ENCODE measurements at places on chromosomes 16 and 17.

GRCh38 chr16:55678161-55678821, 22.5 kb downstream of the SLC6A2 start:
- DNase-seq, result no peak

- DNase-seq, result no peak
Measured at GRCh38 chr17:37060928-37061327, 112.2 kb downstream of the AATF start.

DNA sequence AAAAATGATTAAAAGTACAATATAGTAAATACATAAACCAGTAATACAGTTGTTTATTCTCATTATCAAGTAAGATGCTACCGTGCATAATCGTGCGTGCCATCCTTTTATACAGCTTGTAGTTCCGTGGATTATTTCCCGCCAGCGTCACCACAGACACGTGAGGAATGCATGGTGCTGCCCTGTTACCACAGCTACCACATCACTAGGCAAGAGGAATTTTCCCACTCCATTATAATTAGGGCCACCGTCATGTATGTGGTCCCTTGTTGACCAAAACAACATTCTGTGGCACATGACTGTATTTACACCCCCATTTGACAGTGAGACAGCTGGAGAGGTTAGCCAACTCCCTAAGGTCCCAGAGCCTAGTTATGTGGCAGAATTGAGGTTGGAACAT, 30.5 kb upstream of the LGALS9 start:
- DNase-seq, result no peak

DNA sequence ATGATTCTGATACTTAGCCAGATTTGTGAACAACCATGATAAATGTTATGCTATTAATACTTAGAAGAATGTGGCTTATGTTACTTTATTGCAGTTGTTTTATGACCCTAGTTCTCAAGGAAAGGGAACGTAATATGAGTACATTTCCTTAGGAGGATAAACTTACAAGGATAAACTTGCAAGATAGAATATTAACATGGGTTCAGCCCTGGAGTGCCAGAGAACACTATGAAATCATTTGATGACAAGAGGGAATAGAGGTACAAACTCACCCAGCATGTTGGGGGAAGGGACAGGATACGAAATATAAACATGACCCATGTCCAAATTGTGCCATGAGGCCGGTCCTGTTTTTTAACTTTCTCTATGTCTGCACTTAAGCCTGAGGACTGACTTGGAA, 13.0 kb upstream of the ABCA5 start:
- no peak for DNase-seq

DNA sequence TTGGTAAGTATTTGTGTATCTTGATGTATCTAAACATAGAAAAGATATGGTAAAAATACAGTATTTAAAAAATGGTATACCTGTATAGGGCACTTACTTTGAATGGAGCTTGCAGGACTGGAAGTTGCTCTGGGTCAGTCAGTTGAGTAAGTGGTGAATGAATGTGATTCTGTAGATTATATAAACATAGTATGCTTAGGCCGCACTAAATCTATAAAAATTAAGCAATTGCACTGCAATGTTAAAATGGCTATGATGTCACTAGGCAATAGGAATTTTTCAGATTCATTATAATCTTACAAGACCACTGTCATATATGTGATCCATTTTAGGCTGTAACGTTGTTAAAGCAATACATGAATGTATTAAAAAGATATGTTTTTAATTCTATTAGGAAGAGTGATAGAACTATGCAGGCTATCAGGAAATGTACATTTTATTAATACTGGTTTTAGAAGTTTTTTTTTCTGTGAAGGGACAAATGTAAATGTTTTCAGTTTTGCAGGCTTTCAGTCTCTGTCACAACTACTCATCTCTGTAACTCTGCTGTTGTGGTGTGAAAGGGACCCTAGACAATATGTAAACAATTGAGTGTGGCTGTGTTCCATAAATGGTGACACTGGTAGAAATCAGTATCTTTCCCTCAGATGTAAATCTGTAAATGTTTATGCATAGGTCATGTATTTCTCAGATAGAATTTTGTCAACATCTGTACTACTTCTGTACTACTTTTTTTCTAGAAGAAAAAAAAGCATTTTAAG, 10.5 kb downstream of the CBFB start:
- no peak for DNase-seq

DNA sequence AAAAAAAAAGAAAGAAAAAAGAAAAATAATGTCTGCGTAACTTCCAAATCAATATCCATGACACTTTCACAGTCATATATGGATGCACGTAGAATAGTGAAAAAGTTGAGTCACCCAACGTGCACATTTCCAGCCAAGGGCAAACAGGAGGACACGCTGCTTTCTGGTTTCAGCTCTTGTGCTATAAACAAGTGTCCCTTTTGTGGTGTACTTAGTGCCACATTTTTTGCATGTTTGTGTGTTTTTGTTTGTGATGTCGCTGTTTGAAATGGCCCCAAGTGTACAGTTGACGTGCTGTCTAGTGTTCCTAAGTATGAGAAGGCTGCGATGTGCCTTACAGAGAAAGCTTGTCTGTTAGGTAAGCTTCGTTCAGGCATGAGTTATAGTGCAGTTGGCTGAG, 2.9 kb downstream of the CHD9 start:
- DNase-seq, result no peak

- no peak for DNase-seq
Measured at GRCh38 chr17:72334205-72334604, 213.4 kb downstream of the SOX9 start.

- DNase-seq, result no peak
Measured at GRCh38 chr17:4840893-4841242, 7.7 kb downstream of the MINK1 start.

- no peak for DNase-seq
Measured at GRCh38 chr17:70661342-70662222, 492.2 kb downstream of the KCNJ2 start.

GRCh38 chr17:1762901-1763898, 1.3 kb downstream of the SERPINF1 start:
- no peak for DNase-seq

DNA sequence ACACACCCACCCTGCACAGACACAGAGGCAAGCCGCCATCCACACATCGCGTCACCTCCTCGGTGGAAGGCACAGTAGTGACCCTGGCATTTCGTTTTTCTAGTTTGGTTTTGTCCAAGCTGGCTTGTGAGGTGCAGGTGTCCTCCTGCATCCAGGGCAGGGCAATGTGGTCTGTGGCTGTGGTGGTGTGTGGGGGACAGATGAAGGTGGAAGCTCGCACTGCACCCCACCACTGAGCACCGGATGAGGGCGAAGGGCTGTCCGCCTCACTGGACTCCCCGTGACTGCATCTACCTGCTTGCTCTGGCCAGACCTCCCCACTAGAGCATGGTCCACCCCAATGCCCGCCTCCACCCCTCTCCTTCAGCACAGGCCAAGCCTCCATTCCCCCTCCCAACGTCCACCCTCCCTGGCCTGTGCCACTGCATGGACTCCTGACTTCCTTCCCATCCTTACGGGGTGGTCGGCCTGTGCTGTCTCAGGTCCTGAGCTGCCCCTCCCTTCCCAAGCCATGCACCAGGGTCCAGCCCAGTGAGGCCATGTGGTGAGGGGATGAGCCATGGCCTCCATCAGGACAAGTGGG, 78.8 kb upstream of the CBX4 start:
- no peak for DNase-seq

DNA sequence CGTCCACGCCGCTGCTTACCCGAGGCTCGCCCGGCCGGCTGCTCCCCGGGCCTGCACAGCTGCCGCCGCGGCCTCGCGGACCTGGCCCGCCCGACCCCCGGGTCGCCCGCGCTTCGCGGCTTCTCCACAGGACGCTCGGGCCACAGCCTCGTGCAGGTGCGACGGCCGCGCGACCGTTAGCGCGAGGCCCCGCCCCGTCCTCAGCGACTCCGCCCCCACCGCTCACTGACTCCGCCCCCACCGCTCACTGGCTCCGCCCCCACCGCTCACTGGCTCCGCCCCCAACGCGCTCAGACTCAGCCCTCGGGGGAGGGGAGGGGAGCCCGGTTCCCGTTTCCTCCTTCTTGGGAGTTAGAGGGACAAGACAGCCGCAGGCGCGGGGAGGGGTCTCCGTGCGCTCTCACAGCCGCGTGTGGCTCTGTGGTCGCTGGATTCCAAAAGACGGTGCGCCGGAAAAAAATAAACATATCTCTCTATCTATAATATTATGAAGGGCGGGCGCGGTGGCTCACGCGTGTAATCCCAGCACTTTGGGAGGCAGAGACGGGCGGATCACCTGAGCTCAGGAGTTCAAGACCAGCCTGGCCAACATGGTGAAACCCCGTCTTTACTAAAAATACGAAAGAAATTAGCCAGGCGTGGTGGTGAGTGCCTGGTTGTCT, at the start of gene MEIOB:
MEIOB (minus strand) TSS at position 191 of the 662 bp plus-strand sequence. CDS start 3,989 bp downstream, outside the sequence.
- no peak for DNase-seq

- DNase-seq, result no peak
Measured at GRCh38 chr17:66527335-66527734, 224.9 kb downstream of the PRKCA start.

DNA sequence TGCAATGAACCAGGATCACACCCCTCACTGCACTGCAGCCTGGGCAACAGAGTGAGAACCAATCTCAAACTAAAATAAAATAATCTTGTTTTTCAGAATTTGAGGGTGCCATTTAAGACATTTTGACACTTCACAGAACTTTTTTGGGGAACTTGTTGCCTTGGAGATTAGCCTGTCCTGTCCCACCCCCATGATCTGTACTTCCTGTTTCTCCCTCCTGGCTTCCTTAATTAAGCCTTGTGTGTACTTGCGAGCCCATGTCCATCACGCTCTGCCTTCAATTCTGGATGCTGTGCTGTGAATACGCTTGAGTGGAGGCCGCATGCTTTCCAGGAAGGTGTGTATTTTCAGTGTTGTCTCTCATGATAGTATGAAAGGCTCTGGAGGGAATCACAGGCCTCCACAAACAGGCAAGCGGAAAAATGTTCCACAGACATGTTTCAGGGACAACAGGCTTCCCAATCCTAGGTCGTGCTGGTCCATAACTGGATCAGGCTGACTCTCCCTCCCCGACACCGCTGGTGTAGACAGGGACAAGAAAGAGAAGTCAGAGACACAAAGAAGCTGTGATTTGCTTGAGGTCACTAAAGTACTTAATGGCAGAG, 56.9 kb downstream of the NOS2 start:
- DNase-seq, result no peak

GRCh38 chr16:31407406-31407805, 14.3 kb downstream of the ITGAD start:
- no peak for DNase-seq

- DNase-seq, result no peak
Measured at GRCh38 chr17:12507026-12507595, 158.6 kb upstream of the MYOCD start.

DNA sequence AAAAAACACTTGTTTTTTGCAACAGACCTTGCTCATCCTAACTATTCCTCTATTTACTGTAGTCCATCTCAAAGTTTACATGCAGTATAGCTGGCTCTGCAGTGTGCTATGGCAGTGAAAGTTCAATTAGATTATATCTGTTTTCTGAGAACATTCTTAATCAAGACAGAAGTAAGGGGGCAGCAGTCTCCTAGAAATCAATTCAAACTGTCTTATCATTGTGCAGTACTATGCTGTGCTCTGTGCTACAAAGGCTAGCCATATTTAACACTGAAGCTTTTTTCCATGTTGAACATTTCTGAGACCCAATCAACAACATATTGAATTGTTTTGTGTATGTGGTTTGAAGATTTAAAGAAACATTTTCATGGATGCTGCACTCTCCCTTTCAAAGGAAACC, 11.4 kb downstream of the NETO2 start:
- no peak for DNase-seq

GRCh38 chr17:6138761-6139446, 68.7 kb downstream of the WSCD1 start:
- DNase-seq, result no peak

DNA sequence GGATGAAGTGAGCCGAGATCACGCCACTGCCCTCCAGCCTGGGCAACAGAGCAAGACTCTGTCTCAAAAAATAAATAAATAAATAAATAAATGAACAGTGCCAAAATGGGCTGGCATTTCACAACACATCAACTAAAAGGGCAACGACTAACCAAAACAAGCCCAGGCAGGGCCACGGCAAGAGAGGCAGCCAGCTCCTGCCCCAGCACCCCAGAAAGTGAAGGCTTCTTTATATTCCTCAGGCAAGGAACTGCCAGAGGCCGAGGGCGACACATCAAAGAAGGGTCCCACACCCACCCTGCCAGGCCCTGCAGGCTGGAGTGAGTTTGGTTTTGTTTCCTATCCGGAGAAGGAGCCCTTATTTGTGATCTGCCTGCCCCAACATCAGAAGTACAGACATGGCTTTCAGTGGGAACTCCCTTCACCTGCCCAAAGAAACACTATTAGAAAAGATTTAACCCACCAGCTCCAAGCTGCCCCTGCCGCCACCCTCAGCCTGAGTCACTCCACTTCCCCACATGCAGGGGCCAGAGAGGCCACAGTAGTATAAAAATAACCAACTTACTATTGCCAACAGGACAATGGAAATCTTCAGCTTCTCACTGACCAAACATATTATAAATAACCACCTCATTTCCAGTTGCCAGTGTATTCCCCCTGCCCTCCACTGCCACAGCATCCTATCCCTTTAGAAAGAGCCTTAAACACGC, 8.0 kb downstream of the FBXO31 start:
- DNase-seq, result no peak

- no peak for DNase-seq
Measured at GRCh38 chr16:5619304-5619703, 521.7 kb upstream of the EEF2KMT start.

DNA sequence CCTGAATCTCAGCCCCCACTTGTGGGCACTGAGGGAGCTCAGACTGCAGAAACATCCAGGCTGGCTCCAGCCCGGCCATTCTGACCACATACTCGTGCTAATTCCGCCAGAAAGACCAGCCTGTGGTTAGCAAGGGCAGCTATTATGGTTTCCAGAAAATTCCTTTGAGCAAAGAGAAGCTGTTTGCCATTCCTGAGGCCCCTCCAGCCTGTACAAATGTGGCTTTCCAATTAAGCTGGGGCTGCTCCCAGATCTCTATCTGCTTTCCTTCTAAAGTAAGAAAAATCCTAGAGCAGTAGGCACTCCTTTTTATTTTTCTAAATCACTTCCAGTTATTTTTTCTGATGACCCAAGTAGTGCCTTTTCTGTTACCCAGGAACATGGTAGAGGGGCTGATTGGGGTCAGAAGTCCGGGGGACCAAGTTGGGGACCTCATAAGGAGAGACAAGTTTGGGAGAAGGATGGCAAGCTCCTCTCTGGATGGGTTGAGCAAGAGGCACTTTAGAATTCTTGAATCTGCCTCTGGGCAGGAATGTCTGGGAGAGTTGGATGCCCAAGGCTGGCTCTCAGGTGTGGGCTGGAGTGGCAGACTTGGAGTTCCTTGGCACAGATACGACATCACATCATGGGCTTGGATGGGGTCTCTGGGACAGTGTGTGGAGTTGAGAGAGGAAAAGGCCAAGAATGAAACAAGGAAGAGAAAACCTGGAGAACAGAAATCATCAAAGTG, 83.3 kb upstream of the TNRC6C start:
- DNase-seq, result no peak

- DNase-seq, result no peak
Measured at GRCh38 chr16:66457888-66458287, 30.8 kb downstream of the BEAN1 start.

- DNase-seq, result no peak
Measured at GRCh38 chr16:10402975-10403374, 17.1 kb downstream of the ATF7IP2 start.

- DNase-seq, result no peak
Measured at GRCh38 chr16:54928016-54928356, 2.7 kb upstream of the IRX5 start.

Data from cortex of kidney (tissue), 1 donor.